ENCODE measurements at places on chromosomes 5 and 9.

- DNase-seq, result no peak
Measured at GRCh38 chr5:180977852-180978251, 10.8 kb upstream of the BTNL3 start.

DNA sequence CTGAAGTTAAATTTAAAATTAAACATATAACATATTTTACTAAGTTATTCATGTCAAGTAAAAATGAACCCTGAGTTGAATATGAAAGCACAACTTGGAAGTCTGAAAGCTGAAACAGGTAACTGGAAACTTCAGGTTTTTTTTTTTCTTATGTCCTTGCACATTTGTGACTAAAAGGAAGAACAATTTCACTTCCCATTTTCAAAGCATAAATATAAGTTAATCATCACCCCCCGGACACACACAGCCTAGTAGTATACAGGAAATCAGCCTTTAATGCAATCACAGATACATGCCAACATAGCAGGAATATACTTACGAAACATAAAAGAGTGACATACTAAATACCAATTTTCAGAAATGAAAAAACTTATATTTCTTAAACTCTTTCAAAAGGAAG lies 225.9 kb downstream of the RFX3 start:
- peak; percentile 43 for DNase-seq

DNA sequence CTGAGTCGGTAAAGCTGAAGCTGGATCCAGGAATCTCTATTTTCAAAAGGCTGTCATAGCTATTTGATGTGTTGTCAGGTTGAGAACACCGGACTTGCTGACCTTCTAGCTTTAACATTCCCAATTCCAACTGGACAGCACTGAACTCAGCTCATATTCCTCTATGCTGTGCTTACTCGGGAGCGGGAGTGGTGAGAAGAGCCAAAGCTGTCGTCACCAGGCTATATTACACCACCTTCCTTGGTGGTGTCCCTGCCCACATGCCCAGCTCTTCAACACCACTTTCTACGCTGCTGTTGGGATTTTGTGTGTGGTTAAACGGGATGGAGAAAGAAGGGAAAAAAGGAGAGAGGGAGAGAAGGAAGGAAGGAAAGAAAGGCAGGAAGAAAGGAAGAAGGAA lies 653.6 kb downstream of the RAB3C start:
- no peak for DNase-seq

DNA sequence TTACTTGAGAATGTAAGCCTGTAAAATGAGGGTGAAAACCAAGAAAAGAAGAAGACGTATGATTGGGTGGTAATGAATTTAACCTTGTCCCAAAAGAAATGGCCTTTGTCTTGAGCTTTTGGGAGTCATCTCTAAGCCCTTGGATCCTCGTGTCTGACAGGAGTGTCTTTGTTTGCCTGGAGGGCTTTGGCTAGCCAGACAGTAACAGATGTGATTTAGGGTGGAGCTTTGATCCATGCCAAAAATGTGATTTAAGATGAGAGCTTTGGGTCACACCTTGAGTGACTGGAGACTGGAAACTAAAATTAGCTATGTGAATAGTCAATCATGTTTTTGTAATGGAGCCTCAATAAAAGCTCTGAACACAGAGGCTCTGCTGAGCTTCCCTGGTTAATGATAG lies 25.9 kb upstream of the ZFAND5 start:
- DNase-seq, result no peak

DNA sequence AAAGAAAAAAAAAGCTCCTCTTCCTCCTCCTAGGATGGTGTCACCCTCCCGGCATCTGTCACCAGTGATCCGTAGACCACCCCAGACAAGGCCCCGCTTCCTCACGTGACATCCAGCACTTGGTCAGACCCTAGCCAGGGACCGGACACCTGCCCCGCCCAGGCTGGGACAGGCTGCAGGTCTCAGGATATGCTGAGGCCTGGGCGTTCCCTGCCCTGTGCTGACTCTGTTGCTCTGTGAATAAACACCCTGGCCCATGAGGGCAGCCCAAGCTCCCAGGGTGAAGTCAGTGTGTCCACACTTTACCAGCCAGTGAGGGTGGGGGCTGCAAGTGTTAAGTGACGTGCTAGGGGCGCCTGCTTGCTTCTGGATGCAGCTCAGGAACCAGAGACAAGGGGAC lies 5.6 kb downstream of the EDF1 start:
- DNase-seq, result no peak

GRCh38 chr5:22835686-22836085 lies 17.5 kb downstream of the CDH12 start:
- DNase-seq, result no peak

DNA sequence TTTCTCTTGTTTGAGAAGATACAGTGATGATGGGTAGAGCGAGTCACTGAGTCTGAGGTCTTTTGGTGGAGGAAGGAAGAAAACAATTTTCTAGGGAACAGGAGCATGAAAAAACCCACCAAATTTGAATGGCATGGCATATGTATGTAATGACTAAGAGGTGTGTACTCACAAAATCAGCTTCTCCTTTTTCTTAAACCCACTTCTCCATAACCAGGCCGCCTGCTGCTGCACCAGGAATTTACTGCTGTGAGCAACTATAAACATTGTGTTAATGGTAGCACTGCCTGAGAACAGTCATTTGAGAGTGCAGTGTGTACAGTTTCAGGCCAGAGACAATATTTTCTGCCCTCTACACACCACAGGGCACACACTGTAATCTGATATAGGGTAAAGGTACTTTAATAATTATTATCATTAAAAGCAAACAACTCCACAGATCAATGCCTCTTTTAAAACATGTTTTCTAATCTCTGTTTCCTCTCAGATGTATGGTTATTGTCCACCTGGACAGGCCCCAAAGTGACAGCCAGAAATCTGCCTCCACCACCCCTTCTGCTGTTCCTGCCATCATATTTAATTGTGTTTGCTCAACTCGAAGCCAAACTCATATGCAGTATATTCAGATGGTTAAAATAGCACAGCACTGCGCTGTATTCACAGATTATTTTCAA lies 241.6 kb downstream of the KIAA0825 start:
- DNase-seq, result no peak

DNA sequence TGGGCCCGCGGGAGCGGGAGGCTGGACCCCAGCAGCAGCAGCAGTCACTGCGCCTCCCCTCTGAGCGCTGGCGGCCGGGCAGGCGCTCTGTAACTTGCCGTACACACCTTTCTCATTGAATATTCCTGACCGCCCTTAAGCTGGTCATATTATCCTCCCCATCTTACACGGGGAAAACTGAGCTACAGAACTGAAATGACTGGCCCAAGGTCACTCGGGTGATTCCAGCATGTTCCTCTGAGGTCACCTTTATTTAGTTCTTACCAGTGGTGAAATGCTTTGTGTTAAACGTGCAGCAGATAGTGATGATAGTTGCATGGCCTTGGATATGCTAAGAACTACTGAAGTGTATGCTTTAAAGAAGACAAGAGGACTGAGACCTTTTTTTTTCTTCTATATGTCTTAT lies 607 bp downstream of the UQCRQ start:
- no peak for DNase-seq

DNA sequence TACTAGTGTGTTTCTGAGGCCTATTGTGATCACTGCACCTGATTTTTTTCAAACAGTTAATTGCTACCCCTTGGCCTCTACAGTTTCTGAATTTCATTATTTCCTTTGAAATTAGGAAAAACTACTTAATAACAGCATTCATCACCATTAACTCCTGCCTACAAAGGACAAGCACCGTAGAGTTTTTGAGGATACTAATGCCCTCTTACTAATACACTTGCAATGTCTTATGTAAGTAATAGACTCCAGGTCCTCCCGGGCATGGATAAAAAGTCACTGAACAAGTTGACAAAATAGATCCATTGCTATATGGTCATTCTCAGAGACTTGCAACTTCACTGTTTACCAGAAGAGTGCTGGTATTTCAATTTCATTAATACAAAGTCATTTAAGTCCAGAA lies 1172.5 kb downstream of the CDH12 start:
- no peak for DNase-seq

- DNase-seq, result no peak
Measured at GRCh38 chr5:146025114-146025680, 80.2 kb downstream of the PLAC8L1 start.

- no peak for DNase-seq
Measured at GRCh38 chr9:137243626-137244485, 2.8 kb downstream of the TUBB4B start.

GRCh38 chr9:120860083-120860482 lies 16.9 kb downstream of the PHF19 start:
- no peak for DNase-seq

DNA sequence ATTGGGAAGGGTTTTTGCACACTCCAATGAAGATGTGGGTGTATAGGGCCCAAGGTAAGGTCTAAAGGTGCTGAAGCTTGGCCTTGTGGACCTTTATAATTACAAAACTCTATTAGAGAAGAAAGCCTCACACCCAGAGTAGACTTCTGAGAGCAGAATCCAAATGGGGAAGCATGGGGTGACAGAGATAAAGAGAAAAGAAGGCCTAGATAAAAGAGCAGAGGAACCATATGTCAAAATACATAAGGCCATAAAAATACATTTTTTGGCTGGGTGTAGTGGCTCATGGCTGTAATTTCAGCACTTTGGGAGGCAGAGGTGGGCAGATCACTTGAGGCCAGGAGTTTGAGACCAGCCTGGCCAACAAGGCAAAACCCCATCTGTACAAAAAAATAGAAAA lies 27.4 kb upstream of the TCERG1 start:
- no peak for DNase-seq

- DNase-seq, result peak; percentile 52
Measured at GRCh38 chr5:175464074-175464941, 14.1 kb upstream of the SFXN1 start.

DNA sequence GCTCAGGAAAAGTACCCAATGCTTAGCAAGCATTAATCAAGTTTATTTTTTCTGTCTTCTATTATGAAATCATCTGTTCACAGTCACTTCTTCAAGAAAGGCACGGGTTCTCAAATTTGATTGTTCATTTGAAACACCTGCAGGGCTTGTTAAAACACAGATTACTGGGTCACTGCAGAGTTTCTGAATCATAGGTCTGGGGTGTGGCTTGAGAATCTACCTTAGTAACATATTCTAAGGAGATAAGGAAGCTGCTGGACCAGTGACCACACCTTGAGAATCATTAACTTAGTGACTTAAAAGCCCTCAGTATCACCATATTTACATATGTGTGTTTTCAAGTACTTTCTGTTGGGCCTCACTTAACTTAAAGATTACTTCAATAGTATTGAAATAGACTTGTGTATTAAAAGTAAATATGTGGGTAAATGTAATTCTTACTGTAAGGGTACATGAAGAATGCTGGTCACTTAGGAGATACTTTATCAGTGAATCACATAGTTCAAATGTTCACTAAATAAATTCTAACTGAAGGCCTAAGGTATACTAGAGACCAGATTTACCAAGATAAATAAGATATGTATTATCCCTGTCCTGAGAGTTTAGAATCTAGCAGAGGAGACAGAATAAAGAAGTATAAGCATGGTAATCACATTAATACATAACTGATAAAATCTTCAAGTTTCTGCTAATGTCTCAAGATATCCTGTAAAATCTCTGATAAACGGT lies 1342.1 kb upstream of the C9orf72 start:
- no peak for DNase-seq

- DNase-seq, result no peak
Measured at GRCh38 chr5:137370096-137371071, 128.7 kb downstream of the SPOCK1 start.

DNA sequence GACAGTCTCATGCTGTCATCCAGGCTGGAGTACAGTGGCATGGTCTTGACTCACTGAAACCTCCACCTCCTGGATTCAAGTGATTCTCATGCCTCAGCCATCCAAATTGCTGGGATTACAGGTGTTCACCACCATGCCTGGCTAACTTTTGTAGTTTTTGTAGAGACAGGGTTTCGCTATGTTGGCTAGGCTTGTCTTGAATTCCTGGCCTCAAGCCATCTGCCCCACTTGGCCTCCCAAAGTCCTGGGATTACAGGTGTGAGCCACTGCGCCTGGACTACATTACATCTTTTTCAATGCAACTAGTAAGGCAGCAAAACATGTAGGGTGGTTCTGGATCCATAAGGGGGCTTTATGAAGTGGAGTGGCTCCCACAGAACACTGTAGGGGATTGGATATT lies 29.6 kb upstream of the RASGEF1C start:
- no peak for DNase-seq

GRCh38 chr5:75885321-75885720 lies 168.1 kb upstream of the POC5 start:
- no peak for DNase-seq

DNA sequence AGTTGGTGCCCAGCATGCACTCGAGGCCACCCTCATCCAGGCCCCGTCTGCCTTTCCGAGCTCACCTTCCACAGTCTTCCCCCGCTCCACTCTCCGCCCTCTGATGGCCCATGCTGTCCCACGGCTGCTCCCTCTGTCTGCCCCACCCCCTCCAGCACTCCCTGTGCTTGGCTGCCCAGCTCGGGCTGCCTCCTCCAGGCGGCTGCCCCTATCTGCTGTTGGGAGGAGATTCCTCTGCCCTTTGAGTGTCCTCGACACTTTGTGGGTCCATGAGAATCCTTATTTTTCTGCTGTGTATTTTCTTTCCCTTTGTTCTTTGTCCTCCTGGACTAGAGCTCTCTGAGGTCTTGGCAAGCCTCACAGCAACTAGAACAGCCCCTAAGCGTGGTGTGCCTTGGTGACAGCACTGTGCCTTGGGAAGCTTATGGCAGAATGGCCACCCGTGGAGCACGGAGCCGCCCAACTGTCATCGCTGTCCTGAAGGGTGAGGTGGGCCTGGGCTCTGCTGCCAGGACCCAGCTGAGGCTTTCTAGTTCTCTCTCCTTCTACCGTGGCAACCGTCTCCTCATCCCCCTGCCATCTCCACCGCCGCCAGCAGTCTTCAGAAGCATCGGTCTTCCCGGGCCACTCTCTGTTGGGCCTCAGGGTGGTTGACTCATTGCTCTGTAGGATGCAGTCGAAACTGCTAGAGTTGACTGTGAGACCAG lies 5.2 kb downstream of the NTMT1 start:
- DNase-seq, result no peak

- no peak for DNase-seq
Measured at GRCh38 chr9:21015129-21015815, 16.2 kb downstream of the HACD4 start.

DNA sequence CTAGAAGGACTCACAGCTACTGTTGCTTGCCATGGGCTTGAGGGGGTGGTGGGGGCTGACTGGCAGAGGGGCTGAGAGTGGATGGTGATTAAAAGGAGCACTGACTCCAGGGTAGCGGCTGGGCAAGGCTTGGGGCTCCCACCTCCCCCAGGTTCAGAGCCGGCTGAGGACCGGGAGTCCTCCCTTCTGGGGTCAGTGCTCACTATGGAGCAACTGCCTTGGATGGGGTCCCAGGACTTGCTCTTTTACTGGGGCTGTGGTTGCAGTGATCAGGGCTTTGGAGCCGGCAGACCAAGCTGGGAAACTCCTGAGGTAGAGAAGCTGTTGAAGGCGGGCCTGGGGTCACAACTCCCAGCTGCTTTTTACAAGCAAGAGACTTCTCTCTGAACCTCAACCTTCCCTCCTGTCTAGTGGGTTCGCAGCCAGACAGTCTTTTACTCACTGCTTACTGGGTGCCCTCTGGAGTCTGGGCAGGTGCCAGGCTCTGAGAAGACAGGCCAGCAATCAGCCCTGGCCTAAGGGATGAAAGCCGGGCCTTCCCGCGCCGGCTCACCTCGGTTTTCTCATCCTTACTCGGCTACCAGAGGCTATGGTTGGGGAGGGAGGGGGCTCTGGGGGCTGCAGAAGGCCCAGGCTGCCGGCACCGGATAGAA lies 795 bp upstream of the ASS1 start:
- DNase-seq, result no peak

- no peak for DNase-seq
Measured at GRCh38 chr5:12901696-12902095, 997.5 kb upstream of the CTNND2 start.

- DNase-seq, result no peak
Measured at GRCh38 chr9:107932601-107933000, 443.0 kb upstream of the KLF4 start.
